Dermis lymphatic vessel endothelial cell (primary cell): ENCODE measurements at places on chromosomes 13 and 19. TPM values are rescaled to one million over a fixed set of nuclear protein-coding genes. Genes with fewer than 3 reads are reported as not detected.

The DNASE2 gene
- 27.9 and 30.7 TPM in 2 replicates for total RNA-seq

The ZNF841 gene
- 9.3 and 14.6 TPM in 2 replicates for total RNA-seq

The LSR gene
- total RNA-seq = 0.34 and 3.5 TPM in 2 replicates

The MBD3L2 gene
- not detected in 2 replicates for total RNA-seq
